T1000 (cell line): ENCODE measurements at places on chromosomes 13 and 19.
A peak's percentile ranks its signal among the peaks of the same experiment; 100 is the strongest.

GRCh38 chr13:96672016-96672415, 322.3 kb downstream of the OXGR1 start:
- DNase-seq = no peak

- DNase-seq = no peak
Observed at GRCh38 chr13:87274209-87274819, 396.9 kb upstream of the SLITRK5 start.

GRCh38 chr13:110907951-110908898, 6.6 kb downstream of the ANKRD10 start:
- no peak for DNase-seq

DNA sequence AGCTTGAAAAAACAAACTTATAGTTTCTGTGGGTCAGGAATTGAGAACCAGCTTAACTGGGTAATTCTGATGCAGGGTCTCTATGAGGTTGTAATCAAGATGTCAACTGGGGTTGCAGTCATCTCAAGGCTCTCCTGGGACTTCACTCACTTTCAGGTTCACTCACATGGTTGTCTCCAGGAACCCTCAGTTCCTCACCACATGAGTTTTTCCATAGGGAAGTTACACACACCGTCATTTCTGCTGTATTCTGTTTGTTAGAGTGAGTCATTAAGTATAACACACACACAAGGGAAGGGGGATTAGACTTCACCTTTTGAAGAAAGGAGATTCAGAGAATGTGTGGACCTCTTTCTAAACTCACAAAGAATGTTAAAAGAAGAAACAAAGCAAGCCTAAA, 34.9 kb upstream of the MLNR start:
- no peak for DNase-seq

DNA sequence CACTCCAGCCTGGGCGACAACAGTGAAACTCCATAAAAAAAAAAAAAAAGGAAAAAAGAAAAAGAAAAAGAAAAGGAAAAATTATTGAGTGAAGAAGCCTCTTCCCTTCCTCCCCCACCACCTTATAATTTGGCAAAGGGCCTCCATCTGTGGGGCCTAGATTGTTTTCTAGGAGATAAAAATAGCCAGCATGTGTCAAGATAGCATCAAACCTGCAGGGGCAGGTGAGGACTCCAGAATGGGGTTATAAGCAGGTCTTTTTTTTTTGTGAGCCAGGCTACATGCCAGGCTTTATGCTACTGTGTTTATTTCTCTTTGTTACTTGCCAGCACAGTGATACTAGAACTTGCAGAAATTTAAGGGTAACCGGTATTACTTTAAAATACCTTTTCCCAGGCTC, 11.7 kb upstream of the TRIM13 start:
- no peak for DNase-seq

GRCh38 chr19:50510121-50510670, 795 bp downstream of the JOSD2 start:
- no peak for DNase-seq

GRCh38 chr19:15869873-15870272, 28.0 kb downstream of the CYP4F2 start:
- DNase-seq = no peak

DNA sequence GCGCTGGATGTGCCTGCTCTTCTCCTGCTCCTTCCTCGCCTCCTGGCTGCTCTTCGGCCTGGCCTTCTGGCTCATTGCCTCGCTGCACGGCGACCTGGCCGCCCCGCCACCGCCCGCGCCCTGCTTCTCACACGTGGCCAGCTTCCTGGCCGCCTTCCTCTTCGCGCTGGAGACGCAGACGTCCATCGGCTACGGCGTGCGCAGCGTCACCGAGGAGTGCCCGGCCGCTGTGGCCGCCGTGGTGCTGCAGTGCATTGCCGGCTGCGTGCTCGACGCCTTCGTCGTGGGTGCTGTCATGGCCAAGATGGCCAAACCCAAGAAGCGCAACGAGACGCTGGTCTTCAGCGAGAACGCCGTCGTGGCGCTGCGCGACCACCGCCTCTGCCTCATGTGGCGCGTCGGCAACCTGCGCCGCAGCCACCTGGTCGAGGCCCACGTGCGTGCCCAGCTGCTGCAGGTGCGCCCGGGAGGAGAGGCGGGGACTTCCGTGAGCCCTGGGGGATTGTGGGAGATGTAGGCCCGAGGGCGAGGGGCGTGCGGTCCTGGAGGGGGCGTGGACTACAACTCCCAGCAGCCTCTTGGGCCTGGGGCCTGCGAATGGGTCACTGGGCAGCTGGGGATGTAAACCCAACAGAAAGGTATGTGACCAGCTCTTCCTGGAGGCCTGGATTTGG, 6.7 kb downstream of the KCNJ14 start:
- DNase-seq = no peak

DNA sequence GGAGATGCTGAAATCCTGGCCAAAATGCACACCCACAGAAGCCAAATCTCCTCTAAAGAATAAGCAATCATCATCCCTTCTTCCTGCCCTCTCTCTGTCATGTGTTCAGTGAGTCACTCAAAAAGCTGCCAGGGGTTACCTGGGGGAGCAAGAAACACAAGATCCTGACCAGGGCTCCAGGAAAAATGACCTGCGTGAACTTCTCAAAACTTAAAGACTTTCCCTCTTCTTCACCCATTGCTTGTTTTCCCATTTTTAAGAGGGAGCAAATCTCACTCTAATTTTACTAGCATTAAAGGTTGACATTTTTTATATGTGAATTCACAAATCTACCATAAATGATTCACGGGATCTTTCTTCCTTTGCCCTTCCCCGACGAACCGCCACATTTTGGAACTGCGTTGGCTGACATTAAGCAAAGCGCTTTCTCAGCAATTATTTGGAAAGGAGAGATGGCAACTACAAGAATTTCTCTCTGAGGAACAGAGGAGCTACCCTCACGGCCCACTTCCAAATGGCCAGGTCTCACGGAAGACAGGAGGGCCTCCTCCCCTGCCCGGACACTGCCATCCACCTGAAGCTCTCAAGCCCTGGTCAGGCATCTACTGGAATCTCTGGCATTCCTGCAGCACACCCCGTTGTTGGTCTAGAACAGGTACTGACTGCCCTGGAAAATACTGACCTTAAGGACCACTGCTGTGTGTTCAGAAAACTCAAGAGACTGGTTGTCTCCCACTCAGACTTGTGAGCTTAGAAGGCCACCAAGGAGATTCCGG, 14.2 kb downstream of the TSHZ3 start:
- DNase-seq = no peak

DNA sequence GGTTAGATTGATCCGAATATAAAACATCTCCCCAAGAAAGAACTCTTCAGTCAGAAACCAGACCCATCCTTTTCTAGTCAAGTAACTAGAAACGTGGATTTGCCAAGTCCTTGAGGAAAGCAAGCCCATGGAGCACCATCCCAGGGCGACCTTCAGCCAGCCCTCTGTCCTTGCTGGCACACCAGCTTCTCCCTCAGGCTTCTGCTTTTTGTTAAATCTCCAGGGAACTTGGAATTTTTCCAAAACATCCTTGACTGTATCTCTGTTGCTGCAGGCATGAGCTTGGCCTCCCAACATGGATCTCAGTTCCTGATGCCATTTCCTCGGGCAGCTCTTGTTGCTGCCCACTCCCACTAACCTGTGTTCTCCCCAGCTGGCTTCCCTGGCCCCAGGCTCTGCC, 27.1 kb upstream of the C1QTNF9 start:
- DNase-seq = no peak

- DNase-seq = no peak
Observed at GRCh38 chr13:23985839-23986238, 88.5 kb upstream of the C1QTNF9B start.

DNA sequence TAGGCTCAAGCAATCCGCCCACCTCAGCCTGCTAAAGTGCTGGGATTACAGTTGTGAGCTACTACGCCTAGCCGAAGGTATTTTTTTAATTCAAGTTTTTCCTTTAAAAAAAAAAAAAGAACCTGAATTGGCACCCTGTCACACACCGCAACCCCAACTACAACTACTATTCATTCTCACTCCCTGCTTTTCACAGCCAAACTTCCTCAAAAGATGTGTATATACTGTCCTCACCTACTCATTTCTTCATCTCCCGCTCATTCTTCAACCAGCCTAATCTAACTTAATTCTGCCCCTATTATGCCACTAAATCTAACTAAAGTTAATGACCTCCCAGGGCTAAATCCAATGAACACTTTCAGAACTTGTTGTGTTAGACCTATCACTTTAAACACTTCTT, 12.7 kb upstream of the WBP4 start:
- DNase-seq = no peak

DNA sequence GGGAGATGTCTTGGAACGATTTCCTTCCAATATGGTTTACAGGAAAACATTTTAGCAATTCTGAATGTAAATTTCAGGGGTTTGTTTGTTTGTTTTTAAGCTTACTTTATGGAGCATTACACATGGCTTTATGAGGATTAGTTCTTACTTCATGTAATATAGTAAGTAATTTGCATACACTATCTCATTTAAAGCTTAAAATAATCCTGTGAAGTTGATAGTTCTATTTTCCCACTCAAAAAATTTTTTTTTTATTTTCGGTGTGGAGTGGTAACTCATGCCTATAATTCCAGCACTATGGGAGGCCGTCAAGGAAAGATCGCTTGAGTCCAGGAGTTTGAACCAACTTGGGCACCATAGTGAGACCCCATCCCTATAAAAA, 19.0 kb upstream of the KPNA3 start:
- DNase-seq = no peak

- DNase-seq = no peak
Observed at GRCh38 chr19:44640518-44640917, 3.2 kb upstream of the PVR start.

- no peak for DNase-seq
Observed at GRCh38 chr13:111648885-111649284, 328.4 kb downstream of the TEX29 start.

DNA sequence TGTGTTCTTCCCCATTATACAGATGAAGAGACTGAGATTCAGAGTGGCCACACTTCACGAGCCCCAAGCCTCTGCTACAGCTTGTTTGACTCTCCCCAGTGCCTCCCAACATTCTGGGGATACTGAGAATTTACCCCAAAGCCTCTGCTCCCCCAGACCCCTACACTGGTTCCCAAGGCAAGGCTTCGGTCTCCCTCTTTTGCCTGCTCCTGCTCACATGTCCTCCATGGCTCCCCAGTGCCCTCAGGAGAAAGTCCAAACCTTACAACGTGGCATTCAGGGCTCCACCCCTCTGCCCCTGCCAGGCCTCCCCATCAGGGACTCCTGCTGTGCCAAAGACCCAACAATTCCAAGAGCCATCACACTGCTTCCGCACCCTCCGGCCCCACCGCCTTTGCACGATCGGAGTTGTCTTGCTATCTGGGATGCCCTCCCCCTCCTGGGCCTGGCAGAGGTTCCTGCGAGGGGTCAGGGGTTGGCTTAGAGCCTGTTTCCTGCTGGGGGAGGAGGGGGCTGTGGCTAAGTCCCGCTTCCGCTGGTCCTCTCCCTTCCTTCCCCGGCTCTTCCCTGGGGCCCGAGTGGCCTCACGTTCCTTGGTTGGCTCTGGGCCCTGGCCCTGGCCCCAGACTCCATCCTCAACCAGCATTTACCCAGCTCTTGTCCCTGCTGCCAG, 15.4 kb downstream of the GTPBP3 start:
- DNase-seq = no peak

- no peak for DNase-seq
Observed at GRCh38 chr19:13095393-13095784, 7.3 kb downstream of the LYL1 start.

GRCh38 chr19:10132905-10133304, 13.2 kb upstream of the EIF3G start:
- DNase-seq = no peak

GRCh38 chr13:33089311-33089710, 73.1 kb downstream of the KL start:
- no peak for DNase-seq

- DNase-seq = no peak
Observed at GRCh38 chr13:28494778-28495537, at the start of gene FLT1. Gene FLT1 (minus strand): TSS chr13:28495128. CDS start chr13:28494843, 285 bp downstream.

DNA sequence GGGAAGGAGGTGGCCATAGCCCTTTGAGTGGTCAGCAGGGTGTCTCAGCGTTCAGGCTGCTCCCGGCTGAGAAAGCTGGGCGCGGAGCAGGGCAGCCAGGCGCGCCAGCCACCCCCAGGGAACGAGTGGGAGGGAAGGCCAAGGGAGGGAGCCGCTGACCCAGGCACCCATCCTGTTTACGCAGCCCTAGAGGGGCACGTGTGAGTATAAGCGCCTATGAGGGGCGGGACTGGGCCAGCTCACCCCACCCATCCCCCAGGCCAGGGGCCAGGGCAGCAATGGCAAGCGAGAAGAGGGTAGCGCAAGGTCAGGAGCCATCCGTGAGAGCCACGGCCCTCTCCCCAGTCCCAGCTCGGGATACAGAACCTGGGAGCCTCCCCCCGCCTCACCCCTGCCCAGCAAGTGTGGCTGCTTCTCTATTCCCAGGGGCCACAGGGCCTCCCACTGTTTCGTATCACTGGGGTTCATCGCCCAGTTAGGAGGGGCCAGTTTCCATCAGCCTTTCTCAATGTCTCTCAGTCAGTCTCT, 897 bp upstream of the DMKN start:
- DNase-seq = no peak

- DNase-seq = no peak
Observed at GRCh38 chr13:101423872-101424271, 7.6 kb upstream of the NALCN start.

- DNase-seq = peak; percentile 13
Observed at GRCh38 chr13:97018029-97018819, 23.9 kb upstream of the OXGR1 start.

DNA sequence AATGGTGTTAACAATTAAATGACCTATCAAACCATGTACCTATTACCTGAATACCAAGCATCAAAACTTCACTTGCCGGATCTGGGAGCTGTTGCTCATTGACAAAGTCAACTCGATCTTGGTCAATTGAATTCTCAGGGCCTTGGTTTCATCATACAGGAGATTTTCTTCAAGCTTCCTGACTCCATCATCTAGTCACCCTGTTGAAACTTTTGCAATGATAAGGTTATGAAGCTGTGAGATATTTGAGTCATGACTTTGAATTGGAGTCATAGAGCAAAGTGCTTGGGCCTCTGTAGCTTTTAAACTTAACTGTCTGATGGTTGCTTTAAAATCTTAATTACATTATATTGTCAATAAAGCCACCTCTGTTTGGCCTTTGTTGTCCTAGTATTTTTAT, 260.9 kb downstream of the COG6 start:
- DNase-seq = no peak

DNA sequence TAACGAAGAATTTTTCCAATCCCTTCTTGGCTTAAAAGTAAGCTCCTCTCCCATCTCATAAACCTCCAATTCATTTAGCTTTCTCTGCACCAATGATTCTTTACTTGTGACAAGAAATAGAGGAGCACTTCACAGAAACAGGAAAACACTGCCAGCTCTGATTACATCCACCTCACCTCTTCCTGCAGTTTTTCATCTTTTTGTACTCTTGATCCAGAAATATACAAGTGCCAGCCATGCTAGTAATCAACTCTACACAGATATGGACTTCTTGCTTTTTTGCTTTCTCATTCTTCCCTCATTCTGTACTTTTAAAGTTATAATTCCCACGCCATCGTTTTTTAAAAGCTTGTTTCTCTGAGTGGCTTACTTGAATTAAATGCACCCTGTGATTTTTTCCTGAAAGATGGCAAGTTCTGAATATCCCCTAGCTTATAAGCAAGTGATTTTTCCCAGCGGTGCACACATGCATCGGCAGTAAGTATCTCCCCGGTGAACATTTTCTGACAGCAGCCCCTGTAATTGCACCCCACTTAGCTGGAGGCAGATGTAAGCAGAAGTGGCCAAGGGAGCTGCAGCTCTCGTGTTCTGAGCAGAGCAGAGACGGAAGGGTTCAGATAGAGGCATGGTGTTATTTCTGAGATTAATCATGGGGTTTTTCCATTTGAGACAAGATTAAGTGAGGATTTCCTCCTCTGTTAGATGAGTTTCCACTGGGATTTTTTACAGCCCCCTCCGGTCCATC, 340.7 kb downstream of the SLC7A1 start:
- DNase-seq = no peak
